Mucosa of gallbladder (tissue), 1 donor: ENCODE measurements at places on chromosomes 16 and 17. TPM values are rescaled to one million over a fixed set of nuclear protein-coding genes. Genes with fewer than 3 reads are reported as not detected.

DNA sequence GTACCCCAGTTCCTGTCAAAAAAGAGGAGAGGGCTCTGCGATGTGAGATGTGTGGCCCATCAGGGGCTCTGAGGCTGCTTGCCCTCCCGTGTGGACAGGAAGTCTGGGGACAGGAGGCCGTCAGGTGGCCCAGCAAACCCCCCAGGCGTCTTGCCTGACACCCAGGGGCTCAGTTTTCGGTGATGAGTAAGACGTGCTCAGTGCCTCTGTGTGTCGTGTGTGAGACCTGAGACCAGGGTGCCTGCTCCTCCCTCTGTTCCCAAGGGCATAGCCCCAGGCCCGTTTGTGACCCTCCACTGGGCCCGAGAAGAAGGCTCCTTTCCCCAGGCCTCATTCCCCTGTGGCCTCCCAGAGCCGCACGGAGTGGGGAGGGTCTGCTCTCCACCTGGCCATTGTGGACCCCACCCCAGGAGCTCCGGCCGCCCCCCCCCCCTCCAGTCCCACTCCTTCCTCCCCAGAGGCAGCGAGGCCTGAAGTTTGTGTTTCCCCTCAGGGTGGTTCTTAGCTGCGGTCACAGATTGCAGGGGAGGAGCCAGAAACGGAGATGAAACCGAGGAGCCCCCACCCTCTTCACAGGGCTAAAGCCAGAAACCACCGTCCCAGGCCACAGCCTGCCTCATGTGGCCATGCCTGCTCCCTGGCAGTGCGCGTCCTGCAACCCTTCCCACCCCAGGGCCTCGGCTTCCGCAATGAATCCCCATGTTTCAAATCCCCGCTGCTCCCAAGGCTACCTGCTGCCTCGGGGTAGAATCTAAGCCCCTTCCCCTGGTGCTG is 4.9 kb upstream of the ACTG1 start:
- no peak for DNase-seq

HSPB9 gene
- 0.29 TPM for total RNA-seq

- no peak for DNase-seq
Measured at GRCh38 chr17:55635253-55635914, 87.3 kb downstream of the TMEM100 start.

- DNase-seq, result no peak
Measured at GRCh38 chr17:82574041-82574440, 54.5 kb downstream of the FOXK2 start.

- DNase-seq, result no peak
Measured at GRCh38 chr17:1978396-1978949, 46.7 kb downstream of the RTN4RL1 start.

ITGB3 gene
- total RNA-seq, result 10.6 TPM

DNA sequence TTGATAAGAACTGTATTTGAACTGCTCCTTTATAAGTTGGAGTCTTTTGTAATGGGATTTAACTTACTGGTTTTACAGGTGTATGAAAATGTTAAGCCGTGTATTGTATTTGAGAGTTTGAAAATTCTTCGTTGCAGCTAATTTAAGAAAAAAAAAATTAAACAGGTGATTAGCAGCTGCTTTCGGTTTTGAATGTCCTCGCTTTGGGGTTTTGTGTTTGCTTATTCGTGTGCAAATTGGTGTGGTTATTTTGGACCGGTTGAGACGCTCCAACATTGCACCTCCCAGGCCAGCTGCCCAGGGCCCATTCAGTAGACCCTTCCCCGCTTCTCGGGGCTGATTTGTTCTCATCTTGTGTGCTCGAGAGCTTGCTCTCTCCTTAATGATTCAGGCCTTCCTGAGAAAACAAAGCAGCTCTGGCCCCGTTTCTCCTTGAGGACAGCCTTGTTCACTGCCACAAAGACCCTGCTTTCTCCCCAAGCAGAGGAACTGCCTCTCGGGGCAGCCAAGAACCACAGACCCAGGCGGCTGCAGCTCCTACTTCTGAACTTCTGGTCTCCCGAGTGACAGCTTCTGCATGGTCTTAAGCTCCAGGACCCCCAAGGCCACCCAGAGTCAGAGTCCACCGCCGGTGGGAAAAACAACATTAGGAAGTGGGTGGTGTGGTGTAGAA is 100.5 kb downstream of the MSI2 start:
- DNase-seq, result no peak

- no peak for DNase-seq
Measured at GRCh38 chr16:2464333-2464732, 4.4 kb downstream of the TEDC2 start.

RNF157 gene
- total RNA-seq, result 3.3 TPM

KRT25 gene
- not detected for total RNA-seq

DNA sequence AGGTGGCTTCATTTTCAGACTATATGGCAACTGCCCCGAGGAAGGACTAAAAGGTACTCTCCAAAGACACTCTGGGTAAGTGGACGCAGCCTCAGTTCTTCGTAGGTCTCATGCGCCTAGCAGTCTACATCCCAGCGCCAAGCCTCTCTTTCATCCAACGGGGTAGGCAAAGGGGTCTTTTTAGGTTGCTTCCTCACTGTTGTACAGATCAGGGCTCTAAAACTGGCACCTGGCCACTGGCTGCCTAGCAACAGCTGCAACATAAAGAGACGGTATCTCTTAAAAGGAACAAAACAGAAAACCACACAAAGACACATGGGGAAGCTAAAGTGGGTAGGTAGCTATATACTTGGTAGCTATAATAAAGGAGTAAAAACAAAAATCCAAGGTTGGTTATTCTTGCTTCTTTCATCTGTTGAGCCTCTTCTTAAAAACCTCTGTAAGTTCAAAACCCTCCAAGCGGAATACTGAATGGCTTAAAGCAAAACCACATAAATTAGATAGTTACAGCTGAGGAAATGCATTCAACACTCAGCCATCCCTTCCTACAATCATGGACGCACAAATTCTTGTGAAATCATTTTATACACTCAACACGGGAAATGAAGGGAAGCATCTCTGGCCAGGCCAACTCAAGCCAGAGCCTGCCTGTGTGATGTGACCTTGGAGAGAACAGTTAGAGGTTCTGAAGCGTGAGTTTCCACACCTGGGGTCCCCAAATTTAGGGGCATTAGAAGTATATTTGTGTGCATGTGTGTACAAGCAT is 22.7 kb downstream of the CYTH1 start:
- DNase-seq, result peak; percentile 61

NQO1 gene
- 528 TPM for total RNA-seq

GRCh38 chr16:736936-737481 is 3.8 kb downstream of the CIAO3 start:
- DNase-seq, result no peak

DNA sequence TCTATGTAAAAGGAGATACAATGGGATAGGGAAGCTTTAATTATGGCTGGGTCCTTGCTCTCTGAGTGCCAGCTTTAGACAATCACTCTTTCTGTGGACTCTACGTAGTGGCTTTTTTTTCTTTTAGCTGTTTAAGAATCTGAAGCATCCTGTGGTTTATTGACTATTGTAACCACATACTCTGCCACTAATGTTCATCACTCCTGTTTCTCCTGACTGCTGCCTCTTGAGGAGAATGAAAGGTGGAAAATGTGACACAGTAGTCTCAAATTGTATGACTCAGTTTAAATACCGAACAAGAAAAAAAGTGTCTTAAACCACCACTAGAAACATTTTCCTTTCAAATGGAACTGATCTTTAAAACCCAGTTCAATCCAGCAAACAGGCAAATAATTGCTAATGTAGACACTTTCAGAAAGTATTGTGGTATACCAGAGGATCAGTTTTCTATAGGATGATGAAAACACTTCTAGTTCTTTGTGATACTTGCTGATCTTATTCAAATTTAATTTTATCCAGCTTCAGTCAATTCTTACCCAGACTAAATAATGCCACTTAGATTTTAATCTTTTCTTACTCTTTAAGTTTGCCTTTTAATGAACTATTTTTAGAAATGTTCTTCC is 302.7 kb upstream of the PMFBP1 start:
- DNase-seq, result no peak

DNAJA3 gene
- 41.0 TPM for total RNA-seq

DNA sequence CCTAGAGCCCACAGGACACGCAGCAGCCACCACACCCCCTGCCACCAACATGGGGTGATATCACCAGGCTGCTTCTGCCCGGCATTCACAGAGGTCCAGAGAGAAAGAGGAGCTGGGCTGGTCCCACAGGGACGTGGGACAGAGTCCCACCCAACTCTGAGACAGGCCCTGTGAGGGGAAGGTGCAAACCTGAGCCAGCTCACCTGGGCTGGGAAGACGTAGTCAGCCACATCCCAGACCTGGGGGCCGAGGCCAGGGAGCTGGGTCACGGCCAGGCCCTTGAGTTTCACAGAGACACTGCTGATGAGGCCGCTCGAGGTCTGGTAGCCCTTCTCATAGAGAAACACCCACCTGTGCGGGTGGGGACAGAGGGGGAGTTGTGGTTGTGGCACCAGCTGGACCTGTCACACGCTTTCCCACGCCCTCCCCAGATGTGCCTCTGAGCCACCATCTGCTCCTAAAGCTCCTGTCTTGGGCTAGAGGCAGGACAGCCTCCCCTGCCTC is 11.2 kb downstream of the P2RX1 start:
- DNase-seq, result no peak

DNA sequence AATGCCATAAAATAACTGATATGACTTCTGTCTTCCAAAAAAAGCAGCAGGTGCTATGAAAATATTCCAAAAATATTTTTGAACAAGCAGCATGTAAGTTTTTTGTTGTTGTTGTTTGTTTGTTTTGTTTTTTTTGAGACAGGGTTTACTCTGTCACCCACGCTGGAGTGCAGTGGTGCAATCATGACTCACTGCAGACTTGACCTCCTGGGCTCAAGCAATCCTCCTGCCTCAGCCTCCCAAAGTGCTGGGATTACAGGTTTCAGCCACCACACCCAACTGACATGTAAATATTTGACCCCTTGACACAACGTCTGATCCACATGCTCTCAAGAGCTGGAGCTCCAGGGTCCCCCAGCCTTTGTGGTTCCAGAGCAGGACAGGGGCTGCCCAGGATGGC is 98.4 kb downstream of the LITAF start:
- no peak for DNase-seq

- no peak for DNase-seq
Measured at GRCh38 chr17:17526369-17526768, 30.2 kb upstream of the RASD1 start.

- DNase-seq, result no peak
Measured at GRCh38 chr16:53848950-53849349, 145.0 kb downstream of the FTO start.

DNA sequence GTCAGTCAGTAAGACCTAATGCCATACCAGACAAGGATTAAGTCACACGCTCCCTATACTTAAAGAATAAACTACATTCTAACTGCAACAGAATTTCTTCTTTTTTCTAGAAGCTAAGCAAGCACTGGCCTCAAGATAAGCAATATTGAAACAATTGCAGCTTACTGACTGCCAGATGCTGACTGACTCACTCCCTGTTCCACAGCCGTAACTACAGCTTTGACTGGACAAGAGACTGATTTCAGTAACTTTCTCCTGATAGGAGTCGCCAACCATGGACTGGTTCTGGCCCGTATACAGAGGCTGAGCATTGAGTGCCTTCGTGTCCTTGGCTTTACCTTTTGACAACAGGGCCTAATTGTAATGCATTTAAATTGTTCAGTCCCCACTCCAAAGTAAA is 67.9 kb downstream of the TRIM37 start:
- no peak for DNase-seq

- no peak for DNase-seq
Measured at GRCh38 chr16:9840761-9841665, 341.2 kb downstream of the GRIN2A start.

GUCY2D gene
- total RNA-seq, result 0.63 TPM

GRCh38 chr16:77937473-77938149 is 84.7 kb upstream of the CLEC3A start:
- no peak for DNase-seq

GRCh38 chr17:59435238-59435637 is 103.8 kb downstream of the YPEL2 start:
- no peak for DNase-seq

DNA sequence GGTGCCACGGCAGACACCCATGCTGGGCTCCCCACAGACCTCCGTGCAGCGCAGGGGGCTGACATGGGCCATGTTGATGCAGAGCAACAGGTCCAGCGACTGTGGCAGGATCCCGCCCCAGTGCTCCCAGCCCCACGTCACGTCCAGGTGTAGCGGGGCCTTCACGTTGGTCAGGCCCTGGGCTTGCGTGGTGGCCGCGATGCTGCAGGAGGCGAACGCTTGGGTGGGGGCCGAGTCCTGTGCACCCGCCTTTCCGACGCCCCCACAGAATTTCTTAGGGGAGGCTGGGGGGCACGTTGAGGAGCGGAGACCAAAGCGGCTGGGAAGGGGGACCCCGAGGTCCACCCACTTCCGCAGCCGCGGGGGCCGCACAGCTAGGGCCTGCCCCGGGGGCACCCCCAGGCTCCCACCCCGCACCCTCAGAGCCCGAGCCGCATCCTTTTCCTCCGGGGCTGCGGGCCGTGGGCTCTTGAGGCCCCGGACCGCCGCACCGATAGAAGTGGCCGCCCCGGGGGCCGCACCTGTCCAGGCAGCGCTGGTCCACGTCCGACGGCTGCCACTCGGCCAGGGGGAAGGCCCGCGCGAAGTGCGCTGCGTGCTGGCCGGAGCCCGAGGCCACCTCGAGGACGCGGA is 416 bp downstream of the METTL26 start:
- DNase-seq, result no peak

AANAT gene
- not detected for total RNA-seq

DNA sequence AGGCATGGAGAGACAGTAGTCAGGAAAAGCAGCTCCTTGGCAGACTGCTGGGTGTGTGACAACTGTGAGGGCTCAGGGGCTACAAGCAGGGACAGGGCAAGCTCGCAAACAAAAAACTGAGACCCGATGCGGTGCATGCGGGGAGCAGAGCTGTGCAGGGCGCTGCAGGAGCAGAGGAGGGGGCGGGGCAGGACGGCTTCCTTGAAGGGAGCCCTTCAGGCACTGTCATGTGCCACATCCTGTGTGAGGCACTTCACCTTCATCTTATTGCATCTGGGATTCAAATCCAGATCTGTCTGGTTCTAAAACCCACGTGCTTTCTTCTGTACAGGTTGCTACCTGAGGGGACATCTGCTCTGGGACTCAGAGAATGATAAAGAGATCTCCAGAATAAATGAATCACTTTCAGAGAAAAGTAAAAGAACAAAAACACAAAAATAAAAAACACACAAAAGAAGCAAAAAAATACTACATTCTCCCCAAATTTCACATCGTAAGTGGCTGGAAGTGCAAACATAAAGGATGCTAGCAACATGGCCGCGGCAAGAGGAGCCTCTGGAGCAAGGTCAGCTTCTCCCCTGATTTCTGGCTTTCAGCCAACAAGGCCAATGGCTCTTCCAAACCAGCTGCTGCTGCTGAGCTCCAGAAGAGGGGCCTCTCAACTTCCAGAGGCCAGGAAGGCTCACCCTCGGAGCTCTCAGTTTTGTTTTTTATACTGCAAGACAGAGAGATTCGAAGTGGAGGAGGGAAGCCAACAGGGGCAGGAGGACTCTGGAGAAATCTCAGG is 14.2 kb downstream of the LYRM9 start:
- DNase-seq, result no peak

DNA sequence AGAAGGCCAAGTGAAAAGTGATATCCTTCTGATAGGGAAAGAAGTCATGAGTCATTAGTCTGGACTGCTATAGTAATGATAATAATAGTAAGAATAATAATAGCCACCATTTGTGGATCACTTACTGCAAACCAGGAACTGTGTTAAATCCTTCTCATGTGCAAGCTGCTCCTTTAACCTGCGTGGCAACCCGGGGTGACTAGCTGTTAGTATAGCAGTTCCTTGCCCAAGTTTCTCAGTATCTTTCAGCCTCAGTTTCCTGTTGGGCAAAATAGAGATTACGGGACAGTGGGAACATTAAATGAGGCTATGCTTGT is 129.5 kb downstream of the CDH13 start:
- DNase-seq, result no peak

MYH11 gene
- 1,761 TPM for total RNA-seq
